ENCODE measurements at places on chromosomes 4 and X.

GRCh38 chr4:152016303-152016620 lies 255.5 kb upstream of the GATB start:
- DNase-seq, result no peak

DNA sequence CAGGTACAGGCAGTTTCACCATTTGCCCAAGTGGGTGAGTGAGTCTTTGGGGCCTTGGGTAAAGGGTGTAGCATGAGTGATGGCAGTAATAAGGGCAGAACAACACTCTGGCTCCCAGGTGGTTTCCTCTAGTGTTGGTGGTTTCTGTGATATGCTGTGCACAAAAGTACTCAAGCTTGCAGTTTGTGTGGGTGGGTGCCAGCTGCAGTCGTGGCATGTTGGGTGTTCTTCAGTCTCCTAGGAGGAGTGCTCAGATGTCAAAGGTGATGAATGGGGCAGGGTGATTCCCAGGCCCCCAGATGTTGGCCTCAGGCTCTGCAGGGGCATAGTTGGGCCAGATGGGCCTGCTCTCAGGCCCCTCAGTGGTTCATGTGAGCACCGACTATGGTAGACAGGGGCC lies 166.1 kb upstream of the KLF8 start:
- DNase-seq, result no peak

- DNase-seq, result no peak
These were observed 63.6 kb upstream of the SH3RF1 start for GRCh38 chr4:169334335-169334734.

- no peak for DNase-seq
These were observed 671 bp upstream of the FHIP1A start for GRCh38 chr4:151408380-151408629.

- DNase-seq, result peak; percentile 15
These were observed 45.5 kb downstream of the TMEM144 start for GRCh38 chr4:158255727-158256324.

- no peak for DNase-seq
These were observed 173.2 kb upstream of the TECRL start for GRCh38 chr4:64582492-64582891.

DNA sequence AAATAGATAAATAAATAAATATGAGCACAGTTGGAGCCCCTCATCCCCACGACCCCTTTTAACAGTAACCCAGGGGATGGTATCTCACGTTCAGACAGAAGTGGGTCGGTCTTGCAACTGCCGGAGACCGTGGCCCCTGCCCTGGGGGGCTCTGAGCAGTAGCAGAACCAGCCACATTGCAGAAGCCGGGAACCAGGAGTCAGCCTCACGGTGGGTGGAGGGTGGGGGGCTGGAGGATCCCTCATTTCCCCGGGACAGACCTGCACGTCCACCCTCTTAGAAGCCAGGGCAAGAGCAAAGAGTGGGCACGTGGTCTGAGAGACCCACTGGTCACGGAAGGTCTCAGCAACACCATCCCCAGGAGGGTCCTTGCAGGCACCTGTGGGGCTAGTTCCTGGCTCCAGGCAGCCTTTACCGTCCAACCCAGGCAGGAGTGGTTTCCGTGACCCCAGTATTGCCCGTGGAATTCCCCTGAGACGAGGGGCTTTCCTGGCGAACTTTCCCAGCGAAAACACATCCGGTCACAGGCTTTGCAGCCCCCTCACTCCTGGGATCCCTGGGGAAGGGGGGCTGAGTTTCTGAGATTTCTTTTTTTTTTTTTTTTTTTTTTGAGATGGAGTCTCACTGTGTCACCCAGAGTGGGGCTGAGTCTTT lies 8.8 kb upstream of the IL3RA start:
- DNase-seq, result no peak

DNA sequence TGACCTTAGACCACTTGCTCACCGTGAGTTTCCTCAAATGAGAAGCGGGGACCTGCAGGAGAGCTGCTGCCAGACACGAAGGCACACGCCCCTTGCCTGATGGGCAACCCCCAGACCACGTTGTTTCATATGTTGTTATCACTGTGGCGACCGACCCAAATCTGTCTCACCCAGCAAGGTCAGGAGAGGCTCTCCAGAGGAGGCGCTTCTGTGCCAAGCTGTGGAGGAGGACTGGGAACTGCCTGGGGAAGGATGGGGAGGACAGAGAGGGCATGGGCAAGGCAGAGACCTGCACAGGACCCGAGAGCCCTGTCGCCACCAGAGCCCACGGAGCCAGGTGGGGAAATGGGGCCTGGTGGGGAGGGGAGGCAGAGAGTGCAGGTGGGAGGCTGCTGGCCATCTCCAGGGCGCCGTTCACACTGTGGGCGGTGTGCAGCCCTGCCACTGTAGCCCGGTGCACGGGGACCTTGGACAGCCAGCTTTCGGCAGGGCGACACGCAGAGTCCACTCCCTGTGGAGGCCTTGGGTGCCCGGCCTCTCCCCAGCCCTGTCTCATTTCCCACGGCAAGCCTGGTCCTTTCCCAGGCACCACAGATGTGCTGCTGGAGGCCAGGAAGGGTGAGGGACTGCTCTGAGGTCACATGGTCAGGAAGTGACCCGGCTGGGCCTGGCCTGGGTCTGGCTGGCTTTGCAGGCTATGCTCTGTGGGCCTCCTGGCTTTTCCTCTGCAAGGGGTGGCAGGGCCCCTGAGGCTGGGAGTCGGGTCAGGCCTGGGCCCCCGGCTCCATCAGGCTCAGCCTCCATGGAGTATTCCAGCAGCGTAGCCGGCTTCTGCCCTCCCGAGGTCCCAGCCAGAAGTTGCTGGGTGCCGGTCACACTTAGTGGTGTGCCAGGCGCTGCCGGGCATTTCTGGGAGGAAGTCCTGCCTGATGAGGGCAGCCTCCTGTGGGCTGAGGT lies 3.2 kb downstream of the HTRA3 start:
- no peak for DNase-seq

GRCh38 chr4:70994387-70995099 lies 1.1 kb downstream of the DCK start:
- DNase-seq, result no peak

Measured in NCI-H524 (cell line).